NCI-H1930 (cell line): ENCODE measurements at places on chromosomes 16 and 17.

GRCh38 chr16:1761751-1762150 is 9.6 kb downstream of the NME3 start:
- no peak for DNase-seq

DNA sequence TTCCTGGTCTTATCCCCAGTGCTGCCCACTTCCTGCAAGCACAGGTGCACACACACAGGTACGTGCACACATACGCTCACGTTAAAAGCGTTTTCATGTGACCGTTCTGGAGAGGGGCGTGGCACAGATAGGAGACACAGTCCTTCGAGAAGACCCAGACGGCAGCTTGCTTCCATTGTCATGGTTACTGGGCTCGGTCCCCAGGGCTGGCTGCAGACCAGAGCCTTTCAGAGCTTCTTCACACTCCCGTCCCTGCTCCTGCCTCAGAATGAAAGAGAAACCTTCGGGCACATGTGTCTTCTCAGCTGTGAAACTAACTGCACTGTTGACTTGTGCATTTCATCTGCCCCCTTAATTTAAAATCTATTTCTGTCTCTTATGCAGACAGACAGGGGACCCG is 154.2 kb downstream of the PITPNC1 start:
- DNase-seq: no peak

DNA sequence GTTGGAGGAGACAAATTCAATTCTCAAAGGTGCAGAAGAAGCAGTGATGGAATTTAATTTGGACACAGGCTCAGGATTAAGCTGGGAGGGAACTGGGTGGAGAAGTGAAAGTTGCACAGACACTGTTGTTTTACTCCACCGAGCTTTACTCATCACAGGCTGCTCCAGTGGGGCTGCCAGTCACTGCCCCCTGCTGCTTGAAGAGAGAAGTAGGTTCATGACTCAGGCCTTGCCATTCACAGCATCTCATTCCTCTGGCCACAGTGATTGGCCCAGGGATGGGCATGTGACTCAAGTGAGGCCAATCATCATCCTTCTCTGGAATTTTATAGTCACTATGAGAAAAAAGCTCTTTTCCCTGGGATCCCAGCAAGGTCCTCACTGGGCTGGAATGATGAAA is 11.8 kb downstream of the GNAO1 start:
- DNase-seq: no peak

DNA sequence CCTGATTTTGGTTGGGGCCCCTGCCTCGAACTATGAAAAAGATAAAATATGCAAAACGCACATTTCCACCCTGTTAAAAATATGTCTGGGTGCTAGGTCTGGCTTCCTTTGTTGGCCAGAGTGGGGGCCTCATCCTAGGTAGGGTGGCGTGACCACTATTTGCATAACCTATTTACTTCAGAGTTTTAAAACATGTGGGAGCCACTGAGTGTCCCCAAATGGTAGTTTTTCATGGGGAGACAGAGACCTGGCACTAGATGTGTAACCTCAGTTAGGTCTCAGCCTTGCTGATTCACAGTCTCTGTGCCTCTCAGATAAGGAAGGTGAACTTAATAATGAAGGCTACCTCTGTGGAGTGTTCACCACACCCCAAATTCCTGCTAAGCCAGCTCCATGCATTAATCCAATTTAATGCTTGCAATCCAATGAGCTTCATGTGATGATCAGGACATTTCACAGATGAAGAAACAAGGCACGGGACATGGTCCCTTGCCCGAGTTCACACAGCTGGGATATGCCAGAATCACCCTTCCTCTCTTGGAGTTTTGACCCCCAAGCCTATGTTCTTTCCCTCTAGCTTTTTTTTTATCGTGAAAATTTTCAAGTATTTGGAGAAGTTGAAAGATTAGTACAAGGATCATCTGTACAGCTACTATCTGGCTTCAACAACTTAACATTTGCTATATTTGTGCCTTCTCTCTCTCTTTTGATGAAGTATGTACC is 103.4 kb downstream of the IRF8 start:
- DNase-seq: no peak

DNA sequence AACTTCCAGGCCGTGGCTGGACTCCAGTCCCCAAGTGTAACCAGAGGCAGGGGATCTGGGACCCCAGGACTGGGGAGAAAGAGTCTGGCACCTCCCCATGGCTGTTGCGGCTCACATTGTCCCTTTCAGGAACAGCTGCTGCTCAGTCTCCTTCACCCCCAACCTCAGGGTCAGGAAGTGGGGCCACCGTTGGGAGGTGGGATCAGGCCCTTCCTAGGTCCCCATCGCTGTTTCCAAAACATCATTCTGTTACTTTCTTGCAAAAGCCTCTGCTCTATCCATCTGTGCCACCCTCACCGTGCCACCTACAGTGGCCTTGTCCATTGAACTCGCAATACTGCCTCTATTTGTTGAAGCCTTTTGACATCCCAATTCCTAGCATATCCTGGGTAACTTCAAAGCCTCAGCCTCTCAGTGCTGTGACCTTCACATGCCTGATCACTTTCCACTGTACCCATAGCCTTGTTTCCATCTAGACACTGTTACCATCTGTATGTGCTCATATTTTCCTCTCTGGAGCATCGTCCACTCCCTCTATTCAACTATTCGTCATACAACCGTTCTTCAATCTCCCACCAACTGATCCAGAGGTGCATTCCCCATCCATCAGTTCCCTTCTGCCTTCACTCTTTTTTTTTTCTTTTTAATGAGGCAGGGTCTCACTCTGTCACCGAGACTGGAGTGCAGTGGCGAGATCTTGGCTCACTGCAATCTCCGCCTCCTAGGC is 15.0 kb upstream of the SRCIN1 start:
- no peak for DNase-seq

DNA sequence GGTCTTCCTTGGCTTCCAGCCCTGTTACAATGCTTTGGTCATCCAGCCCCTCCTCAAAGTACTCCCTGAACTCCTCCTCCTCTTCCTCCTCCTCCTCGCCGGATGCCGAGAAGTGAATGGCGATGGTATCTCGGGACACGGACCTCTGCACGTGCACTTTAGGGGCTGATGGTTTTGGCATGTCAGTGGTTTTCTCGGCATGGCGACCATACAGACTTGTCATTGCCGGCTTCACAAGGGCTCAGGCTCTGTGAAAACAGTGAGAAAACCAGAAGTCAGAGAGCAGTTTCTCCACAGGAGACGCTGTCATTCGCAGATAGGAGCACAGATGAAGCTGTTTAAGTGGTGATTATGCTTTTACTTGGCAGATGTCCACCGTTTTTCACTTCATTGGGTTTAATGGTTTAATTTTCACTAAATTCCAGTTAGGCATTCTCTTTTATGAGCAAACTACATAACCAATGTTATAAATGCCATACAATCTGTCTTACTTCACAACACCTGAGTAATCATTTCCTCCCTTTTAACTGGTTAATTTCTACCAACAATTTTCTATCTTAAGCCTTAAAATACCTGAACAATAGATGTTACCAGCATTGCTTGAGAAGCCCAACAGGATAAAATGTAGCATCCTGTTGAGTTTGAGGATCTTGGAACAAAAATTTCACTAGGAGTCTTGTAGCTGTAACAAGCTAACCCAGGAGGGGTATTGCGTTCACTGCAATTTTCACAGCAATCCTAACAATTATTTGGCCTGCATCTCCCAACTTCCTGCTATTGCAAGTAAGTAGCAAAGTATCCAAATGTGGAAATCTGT is 48.9 kb downstream of the TEX2 start:
- DNase-seq: no peak

- no peak for DNase-seq
These were observed 503 bp downstream of the C16orf54 start for GRCh38 chr16:29745121-29745852.

GRCh38 chr16:17379121-17379571 is 91.6 kb downstream of the XYLT1 start:
- no peak for DNase-seq

DNA sequence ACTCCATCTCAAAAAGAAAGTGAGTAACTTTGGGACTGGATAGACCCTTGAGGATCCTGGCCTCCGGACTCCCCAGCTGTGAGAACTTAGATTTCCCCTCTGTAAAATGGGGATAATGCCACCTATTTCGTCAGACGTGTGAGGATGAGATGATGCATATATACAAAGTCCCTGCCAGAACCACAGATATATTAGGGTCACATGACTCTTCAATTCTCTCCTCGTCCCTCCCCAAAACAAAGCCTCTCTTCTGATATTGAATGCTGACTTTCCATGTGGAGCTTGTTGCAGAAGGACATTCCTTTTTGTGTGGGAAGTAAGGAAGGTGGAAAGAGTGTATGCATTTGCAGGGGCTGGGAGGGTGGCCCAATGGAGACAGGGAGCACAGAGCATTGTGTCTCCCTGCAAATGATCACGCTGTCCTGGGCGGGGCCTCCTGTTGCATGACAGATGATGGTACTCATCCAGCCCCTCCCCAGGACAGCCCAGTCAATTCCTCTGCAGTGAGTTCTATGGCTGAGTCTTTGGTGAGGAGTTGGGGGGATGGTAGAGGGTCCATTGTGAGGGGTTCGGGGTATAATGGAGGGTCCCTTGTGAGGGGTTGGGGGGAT is 35.1 kb upstream of the MGAT5B start:
- DNase-seq: no peak

DNA sequence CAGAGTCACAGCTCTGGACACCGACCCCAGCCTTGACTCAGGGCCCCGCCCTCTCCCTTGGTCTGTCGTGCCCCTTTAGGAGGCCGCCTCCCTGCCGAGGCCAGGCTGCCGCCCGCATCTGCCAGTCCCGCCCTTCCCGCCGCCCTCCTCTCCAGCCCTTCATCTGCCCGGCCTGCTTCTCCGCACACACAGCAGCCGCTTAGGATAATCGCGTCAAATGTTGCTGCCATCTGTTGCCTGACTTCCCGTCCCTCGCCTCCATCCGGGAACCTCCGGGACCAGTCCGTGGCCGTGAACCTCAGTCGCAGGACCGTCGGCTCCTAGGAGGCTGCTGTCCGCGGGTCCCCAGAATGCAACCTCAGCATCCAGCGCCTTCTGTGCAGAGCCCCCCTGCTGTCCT is 11.9 kb downstream of the GSE1 start:
- DNase-seq: no peak

- no peak for DNase-seq
These were observed 406.7 kb upstream of the CCL2 start for GRCh38 chr17:33848433-33848832.

DNA sequence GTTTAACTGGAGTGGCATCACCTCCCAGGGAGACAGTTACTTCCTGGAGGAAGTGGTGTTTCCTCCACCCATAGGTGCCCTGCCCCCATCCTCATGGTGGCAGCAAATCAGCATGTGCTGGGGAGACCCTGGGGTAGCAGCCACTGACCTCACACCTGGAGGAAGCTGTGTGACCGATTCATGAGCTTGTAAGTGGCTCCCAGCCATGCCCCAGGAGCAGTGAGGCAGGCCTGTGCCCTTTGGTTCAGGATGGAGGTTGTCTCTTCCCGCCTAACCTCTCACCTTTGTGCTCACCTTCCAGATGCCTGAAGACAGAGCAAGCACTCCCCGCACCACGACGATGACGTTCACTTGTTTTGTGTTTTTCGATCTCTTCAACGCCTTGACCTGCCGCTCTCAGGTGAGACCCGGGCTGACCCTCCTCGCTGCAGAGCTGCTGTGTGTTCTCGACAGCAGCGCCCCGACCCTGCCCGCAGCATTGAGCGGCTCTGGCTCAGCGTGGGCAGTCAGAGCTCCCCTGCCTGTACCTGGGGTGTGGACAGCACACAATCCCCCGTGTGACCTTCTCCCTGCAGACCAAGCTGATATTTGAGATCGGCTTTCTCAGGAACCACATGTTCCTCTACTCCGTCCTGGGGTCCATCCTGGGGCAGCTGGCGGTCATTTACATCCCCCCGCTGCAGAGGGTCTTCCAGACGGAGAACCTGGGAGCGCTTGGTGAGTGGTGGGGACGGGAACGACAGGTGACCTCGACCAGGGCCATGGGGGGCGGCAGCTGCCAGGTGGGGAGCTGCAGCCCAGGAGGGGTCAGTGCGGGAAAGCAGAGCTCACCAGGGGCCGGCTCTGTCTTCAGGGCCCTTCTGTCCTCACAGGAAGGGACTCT is 42.8 kb downstream of the MEAK7 start:
- no peak for DNase-seq

DNA sequence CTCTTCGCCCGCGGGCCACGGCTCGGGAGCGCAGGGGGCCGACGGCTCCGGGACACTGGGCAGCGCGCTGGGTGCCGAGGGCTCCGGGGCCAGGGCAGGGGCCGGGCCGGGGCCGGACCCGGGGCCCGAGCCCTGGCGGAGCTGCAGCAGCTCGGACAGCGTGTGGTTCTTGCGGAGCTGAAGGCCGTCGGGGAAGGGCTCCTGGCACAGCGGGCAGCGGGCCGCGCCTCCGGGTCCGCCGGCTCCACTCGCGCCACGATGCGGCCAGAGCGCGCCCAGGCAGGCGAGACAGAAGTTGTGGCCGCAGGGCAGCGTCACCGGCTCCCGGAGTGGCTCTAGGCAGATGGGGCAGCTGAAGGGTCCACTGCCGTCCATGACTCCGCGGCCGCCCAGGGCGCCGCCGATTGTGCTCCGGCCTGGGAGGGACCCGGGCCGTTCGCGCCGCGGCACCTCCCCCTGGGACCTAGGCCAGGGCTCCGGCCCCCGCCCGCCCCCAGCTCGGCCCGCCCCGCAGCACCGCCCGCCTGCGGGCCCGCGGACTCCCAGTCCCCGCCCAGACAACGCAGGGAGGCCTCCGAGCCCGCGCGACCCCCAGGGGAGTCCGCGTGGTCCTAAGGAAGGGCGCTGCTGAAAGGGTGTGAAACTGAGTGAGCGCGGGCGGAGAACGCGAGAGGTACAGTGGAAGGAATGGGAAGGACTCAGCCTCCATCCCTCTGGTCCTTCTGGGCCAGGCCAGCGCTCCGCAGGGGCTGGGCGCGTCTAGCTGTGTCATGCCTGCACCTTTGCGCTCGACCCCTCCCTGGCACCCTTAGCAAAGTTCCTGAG is at the start of gene TRIM47:
Gene TRIM47 (minus strand): TSS at position 408 of the 825 bp plus-strand sequence. CDS start 33 bp downstream, at position 375.
- DNase-seq: no peak

GRCh38 chr17:32777436-32777835 is 99.5 kb downstream of the MYO1D start:
- DNase-seq: no peak

DNA sequence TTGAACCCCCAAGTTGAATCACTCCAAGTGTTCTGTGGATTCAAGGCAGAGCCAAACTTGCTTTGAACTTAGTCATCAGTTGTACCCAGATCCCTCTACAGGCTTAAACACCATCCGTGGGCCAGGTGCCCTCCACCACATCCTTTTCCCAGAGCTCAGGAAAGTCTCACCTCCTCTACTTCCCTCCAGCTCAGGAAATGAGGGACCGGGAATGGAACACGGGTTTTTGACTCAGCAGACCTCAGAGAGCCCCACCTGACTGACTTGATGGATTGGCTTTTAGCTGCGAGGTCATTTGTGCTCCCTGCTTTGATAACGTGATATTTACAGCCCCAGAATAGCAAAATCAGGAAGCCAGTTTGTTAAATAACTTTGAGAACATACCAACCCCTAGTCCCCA is 20.1 kb downstream of the GID4 start:
- DNase-seq: no peak

DNA sequence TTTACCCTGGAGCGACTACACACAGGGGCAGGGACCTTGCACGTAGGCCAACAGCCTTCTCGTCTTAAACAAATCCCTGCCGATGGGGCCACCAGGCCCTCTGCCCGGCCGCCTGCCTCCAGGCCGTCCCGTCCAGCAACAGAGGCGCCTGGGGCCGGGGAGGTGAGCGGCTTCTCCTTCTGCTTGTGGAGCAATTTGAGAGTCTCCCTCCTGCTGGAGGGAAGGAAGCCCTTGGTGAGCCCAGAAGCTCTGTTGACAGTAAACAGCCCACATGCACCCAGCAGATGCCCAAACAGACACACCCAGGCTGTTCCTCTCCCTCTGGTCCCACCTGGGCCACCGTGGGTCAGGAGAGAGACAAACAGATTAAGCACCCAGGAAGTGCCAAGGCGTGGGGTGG is 8.1 kb downstream of the SLC43A2 start:
- no peak for DNase-seq

GRCh38 chr16:89958068-89958467 is 9.5 kb downstream of the DEF8 start:
- no peak for DNase-seq
